Activated CD4-positive, alpha-beta memory T cell treated with anti-CD3 and anti-CD28 coated beads, Interleukin-2, amount 10 ng/mL, durations not matched to agents 7 days and 5 days (primary cell): ENCODE measurements at places on chromosomes 2 and 18. TPM values are rescaled to one million over a fixed set of nuclear protein-coding genes. Genes with fewer than 3 reads are reported as not detected.

GRCh38 chr2:215833531-215834162 is 179.7 kb downstream of the MREG start:
- H3K4me1 ChIP-seq = peaks cover 16% of the 10 kb centered on the region
- H3K4me3 ChIP-seq = no peak overlapping the region

- no peaks in the 10 kb centered on the region for H3K27me3 ChIP-seq
- no peak for DNase-seq
- no peak overlapping the region for H3K4me3 ChIP-seq
- H3K27ac ChIP-seq = no peak overlapping the region
Measured at GRCh38 chr2:97979904-97980303, 15.8 kb downstream of the TMEM131 start.

Gene CRACDL
- total RNA-seq = 0.18 TPM

Gene AMER3
- not detected for total RNA-seq

- H3K36me3 ChIP-seq = no peaks in the 10 kb centered on the region
- no peak overlapping the region for H3K4me3 ChIP-seq
- no peaks in the 10 kb centered on the region for H3K4me1 ChIP-seq
- no peak overlapping the region for H3K27ac ChIP-seq
- H3K27me3 ChIP-seq = no peaks in the 10 kb centered on the region
Measured at GRCh38 chr18:37553633-37554398, 11.8 kb downstream of the CELF4 start.

DNA sequence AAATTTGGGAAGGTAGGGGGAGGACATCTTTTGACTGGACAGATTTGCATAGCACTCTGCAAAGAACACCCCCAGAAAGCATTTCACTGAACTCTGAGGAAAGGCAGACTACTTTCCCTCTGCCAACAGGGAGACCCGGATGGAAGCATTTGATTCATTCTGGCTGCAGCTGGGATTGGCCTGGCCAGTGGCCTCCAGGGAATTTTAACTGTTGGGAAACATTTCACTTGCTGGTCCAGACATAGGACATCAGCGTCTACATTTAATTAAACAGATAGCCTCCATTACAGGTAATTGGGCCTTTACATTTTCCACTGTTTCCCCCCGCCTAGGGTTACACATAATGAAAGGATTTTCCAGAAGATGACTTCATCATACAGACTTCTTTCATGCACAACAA is 92.8 kb downstream of the MARCHF4 start:
- no peak overlapping the region for H3K4me3 ChIP-seq
- no peaks in the 10 kb centered on the region for H3K36me3 ChIP-seq
- no peaks in the 10 kb centered on the region for H3K4me1 ChIP-seq
- peaks cover 2% of the 10 kb centered on the region for H3K27me3 ChIP-seq
- no peak overlapping the region for H3K27ac ChIP-seq

GRCh38 chr2:25615386-25615785 is 58.0 kb downstream of the DTNB start:
- H3K4me3 ChIP-seq = no peak overlapping the region
- peaks cover 2% of the 10 kb centered on the region for H3K36me3 ChIP-seq
- H3K27me3 ChIP-seq = no peaks in the 10 kb centered on the region
- H3K4me1 ChIP-seq = peaks cover under 1% of the 10 kb centered on the region
- no peak for DNase-seq
